ENCODE measurements at places on chromosomes 6 and 20.

- no peak for DNase-seq
Measured at GRCh38 chr6:43746071-43746470, 23.9 kb upstream of the VEGFA start.

GRCh38 chr6:14882394-14883026, 363.4 kb upstream of the JARID2 start:
- DNase-seq = no peak

DNA sequence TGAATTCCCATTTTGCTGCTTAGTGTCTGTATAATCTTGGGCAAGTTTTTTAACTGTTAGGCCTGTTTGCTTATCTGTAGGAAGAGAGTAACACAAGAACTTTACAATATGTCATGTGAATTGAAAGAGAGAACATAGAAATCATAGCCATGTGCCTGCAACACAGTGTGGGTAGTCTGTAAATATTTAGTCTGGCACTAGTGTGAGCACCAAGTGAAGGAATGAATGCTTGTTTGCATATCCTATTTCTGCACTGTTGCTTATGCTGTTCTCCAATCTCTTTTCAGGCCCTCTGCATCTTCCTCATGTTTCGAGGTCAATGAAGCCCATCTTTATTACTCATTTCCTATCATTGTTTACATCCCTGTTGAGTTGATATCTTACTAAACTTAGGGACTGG, 49.2 kb downstream of the CBFA2T2 start:
- DNase-seq = peak; percentile 69

GRCh38 chr6:128569732-128570679, 49.6 kb upstream of the PTPRK start:
- DNase-seq = peak; percentile 96

DNA sequence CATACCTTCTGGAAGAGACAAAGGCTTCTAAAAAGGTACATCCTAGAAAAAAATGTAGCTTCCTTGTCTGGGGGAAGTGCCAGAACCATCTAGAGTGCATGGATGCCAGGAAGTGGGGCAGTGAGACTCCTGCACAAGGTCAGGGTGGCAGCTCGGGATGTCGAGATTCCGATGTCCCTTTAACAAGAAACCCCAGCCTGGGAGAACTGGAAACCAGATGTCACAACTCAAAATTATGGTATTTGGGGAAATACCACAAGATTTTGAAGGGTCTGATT, 168.4 kb downstream of the ZDHHC14 start:
- no peak for DNase-seq
